MCF 10A (cell line): ENCODE measurements at places on chromosomes 1 and 21. TPM values are rescaled to one million over a fixed set of nuclear protein-coding genes. Genes with fewer than 3 reads are reported as not detected.
A peak's percentile ranks its signal among the peaks of the same experiment; 100 is the strongest.

DNA sequence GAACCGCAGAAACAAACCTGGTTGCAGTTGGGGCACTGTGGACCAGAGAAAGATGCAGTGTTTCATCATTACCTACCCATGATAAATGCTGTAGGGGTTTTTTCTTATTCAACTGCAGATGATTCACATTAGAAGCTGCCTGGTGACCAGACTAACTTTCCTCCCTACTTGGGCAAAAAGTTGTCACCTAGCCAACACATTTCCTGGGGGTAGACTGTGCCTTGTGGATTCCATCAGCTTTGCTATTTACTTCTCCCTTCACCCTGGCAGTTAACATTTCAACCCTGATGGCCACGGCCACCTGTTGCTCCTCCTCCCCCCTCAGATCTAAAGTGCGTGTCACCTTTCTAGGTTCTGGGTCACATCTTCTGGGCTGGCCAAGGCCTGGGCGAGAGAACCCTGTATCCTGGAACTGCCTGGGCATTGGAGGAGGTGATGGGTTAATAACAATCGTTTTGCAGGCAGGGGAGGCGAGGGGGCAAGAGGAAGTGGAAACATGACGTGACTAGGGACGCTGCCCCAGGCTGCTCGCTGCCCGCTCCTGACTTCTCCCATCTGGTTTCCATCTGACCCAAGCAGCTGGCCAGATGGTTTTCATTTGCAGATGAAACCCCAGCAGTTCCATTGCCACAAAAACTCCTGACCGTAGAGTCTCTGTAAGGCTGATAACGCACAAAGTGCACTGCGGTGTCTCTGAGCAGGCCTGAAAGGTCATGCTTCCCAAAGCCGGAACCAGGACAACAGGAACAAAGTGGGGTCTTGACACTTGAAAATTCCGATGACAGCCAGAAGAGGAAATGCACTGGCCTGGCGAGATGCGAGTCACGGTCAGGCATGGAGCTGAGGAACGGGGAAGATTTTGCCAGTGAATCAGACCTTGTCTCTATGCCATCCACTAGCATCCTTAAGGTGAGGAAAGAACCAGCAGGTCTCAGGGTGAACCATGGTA, 36.6 kb downstream of the CAPZB start:
- peak; percentile 83 for DNase-seq
- no peaks in the 10 kb centered on the region for H3K27me3 ChIP-seq
- peaks cover 62% of the 10 kb centered on the region for H3K4me1 ChIP-seq
- H3K27ac ChIP-seq = no peak overlapping the region

DNA sequence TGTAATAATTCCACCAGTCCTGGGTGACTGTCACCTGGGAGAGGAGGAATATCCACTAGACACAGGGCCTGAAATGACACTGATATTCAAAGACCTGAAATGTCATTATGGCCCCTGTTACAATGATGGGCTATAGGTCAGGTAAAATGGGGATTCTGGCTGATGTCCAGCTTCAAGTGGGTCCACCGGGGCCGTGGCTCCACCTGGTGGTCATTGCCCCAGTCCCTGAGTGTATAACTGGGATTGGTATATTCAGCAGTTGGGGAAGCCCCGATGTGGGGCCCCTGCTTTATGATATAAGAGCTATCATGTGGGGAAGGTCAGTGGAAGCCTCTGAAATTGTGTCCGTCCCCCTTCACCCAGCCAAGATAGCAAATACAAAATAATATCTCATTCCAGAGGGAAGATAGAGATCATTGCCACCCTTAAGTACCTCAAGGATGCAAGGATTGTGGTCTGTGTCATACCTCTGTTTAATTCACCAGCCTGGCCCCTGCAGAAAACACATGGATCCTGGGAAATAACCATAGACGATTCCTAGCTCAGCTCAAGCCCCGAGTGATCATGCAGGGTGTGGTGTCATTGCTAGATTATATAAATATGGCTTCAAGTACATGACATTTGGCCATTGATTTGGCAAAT, 19.4 kb downstream of the PLEKHO1 start:
- H3K36me3 ChIP-seq = no peaks in the 10 kb centered on the region
- H3K4me1 ChIP-seq = no peaks in the 10 kb centered on the region
- peak; percentile 82 for DNase-seq
- no peaks in the 10 kb centered on the region for H3K27me3 ChIP-seq

FCRL5 gene
- total RNA-seq = not detected in 2 replicates

TMOD4 gene
- total RNA-seq = 1.1 TPM in 1 of 2 replicates, not detected in the other

DNA sequence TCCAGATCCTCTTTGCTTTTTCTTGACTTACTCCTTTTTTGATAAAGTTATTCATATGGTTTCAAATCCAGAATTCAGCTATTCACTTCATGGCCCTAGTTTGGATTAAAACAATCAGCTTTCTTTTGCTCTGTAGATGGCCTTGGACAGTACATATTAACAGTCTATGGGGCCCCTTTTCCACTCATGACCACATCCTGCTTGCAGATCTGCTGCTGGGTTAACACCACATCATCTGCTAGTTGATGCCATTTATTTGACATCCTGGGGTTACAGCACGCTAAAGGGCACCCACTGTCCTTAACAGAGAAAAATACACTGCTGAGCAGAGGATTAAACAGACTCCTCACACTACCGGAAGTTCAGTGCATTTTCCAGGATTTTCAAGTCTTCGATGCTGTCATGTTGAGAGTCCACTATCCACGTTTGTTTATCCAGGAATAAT, 941 bp upstream of the IFI16 start:
- H3K4me3 ChIP-seq = peak overlapping the region; percentile 88
- H3K27ac ChIP-seq = peak overlapping the region; percentile 97
- H3K36me3 ChIP-seq = peaks cover 23% of the 10 kb centered on the region
- peaks cover 42% of the 10 kb centered on the region for H3K4me1 ChIP-seq

CFHR4 gene
- total RNA-seq = not detected in 2 replicates

- H3K4me3 ChIP-seq = no peak overlapping the region
- H3K4me1 ChIP-seq = peaks cover 9% of the 10 kb centered on the region
- H3K36me3 ChIP-seq = no peaks in the 10 kb centered on the region
- peak; percentile 40 for DNase-seq
- peaks cover 37% of the 10 kb centered on the region for H3K27me3 ChIP-seq
These were observed 54.1 kb upstream of the SAMD11 start for GRCh38 chr1:869499-870244.

OR10J1 gene
- not detected in 2 replicates for total RNA-seq

GRCh38 chr1:6666696-6667095, 34.9 kb downstream of the DNAJC11 start:
- no peak overlapping the region for H3K4me3 ChIP-seq
- H3K4me1 ChIP-seq = no peaks in the 10 kb centered on the region
- no peaks in the 10 kb centered on the region for H3K27me3 ChIP-seq
- H3K27ac ChIP-seq = no peak overlapping the region
- no peak for DNase-seq
- peaks cover 72% of the 10 kb centered on the region for H3K36me3 ChIP-seq

DNA sequence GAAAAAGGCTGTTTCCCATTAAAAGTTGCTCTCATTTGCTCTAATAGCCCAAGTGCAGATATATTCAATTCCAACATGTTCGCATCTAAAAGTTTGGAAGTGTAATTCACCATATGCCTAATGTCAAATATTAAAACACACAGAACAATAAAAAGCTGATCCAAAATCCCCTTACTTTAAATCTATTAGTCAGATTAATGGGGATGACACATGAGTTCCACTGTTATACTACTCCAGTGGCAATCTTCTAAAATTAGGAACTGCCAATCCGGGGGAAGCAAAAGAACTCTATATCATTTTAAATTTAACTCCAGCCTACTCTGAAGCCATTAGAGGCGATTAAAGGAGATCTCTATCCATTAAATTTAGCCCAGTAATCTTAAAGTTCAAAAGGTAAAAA, 317.1 kb downstream of the NTNG1 start:
- H3K27ac ChIP-seq = no peak overlapping the region
- no peak for DNase-seq
- H3K4me1 ChIP-seq = no peaks in the 10 kb centered on the region
- H3K27me3 ChIP-seq = no peaks in the 10 kb centered on the region
- H3K36me3 ChIP-seq = no peaks in the 10 kb centered on the region
- no peak overlapping the region for H3K4me3 ChIP-seq

DNA sequence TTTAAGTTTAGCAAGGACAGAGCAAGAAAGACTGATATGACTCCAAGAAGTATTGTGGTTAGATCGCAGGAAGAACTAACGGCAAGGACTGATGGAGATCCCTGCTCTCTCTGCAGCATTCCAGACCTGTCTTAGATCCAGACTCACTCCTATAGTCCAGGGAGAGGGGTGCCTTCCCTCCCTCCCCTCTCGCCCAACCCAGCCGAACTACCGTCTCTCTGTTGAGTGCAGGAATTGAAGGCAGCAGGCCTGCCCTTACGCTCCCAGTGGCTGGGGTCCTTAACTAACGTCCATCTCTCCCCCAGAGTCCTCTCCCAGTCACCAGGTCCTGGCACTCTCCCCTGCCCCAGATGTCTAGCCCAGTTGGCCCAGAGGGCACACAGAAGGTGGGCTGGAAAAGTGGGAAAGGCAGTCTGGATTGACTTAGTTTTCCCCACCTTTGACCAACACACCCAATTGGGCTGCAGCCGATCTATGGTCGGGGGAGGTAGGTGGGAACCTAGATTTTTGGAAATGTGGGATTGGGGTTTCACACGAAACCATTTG, 1.1 kb downstream of the CRABP2 start:
- no peaks in the 10 kb centered on the region for H3K27me3 ChIP-seq
- peak overlapping the region; percentile 10 for H3K27ac ChIP-seq
- peaks cover 28% of the 10 kb centered on the region for H3K4me1 ChIP-seq
- H3K4me3 ChIP-seq = peak overlapping the region; percentile 66

FCMR gene
- 10.1 and 18.0 TPM in 2 replicates for total RNA-seq

DNA sequence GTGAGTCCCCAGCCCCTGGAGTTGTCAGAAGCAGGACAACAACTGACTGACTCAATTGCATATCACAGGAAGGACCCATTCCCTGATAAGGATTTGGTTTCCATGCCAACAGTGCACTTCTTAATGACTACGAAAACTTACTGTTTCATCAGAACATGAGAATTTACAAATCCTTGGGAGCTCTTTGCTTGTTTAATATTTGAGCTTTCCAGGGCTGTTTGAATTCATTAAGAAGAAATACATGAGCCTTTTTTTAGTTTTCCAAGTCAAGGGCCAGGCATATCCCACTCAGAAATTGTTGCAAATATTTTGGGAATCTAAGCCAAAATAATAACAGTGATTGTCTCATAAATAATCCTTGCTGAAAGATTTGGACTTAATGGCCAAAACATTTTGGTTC, 27.2 kb upstream of the COL24A1 start:
- H3K27me3 ChIP-seq = peaks cover 34% of the 10 kb centered on the region
- H3K4me1 ChIP-seq = no peaks in the 10 kb centered on the region
- H3K36me3 ChIP-seq = no peaks in the 10 kb centered on the region
- H3K4me3 ChIP-seq = no peak overlapping the region
- DNase-seq = no peak

CA14 gene
- total RNA-seq = 0.26 TPM in 1 of 2 replicates, not detected in the other
